ENCODE measurements at places on chromosomes 16 and 17.

- DNase-seq = no peak
These were observed 109.4 kb downstream of the CMIP start for GRCh38 chr16:81553814-81554675.

- DNase-seq = no peak
These were observed 2.9 kb downstream of the KRT28 start for GRCh38 chr17:40796846-40797245.

DNA sequence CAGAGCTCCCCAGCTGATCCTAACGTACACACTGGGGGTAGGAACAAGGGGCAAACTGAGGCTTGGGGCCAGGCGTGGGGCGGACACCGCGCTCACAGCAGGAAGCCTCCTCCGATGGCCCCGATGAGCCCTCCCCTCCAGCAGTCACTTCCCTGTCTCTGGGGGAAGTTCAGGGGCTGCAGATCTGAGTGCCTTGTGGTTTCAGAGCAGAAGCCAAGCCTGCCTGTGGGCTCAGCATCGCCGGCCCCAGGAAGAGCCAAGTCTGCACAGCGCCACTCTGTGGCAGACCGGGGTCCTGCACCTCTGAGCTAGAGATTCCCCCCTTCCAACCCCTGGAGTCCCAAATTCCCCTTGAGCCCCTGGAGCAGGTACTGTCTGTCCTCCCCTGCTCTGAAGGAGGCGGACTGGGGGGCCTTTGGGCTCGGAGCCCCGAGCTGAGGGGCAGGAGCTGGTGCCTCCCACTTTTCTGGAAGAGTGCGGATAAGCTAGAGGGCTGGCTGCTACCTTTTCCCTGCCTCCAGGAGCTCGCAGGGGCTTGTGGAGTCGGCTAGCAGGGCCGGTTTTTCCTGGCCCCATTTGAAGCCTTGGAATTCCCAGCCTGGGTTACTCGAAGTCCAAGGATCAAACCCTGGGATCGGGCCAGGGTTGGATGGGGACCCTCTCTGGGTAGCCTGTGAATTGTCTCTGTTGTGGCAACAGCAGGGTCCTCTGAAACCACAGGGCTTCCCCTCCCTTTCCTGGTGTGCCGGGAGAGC is 2.9 kb downstream of the GSE1 start:
- peak; percentile 73 for DNase-seq

- DNase-seq = no peak
These were observed 30.2 kb upstream of the ABCC3 start for GRCh38 chr17:50604513-50604912.

GRCh38 chr17:78147315-78147998 is 1.3 kb downstream of the C17orf99 start:
- no peak for DNase-seq

- DNase-seq = no peak
These were observed 17.7 kb upstream of the SLC38A10 start for GRCh38 chr17:81312624-81313325.

DNA sequence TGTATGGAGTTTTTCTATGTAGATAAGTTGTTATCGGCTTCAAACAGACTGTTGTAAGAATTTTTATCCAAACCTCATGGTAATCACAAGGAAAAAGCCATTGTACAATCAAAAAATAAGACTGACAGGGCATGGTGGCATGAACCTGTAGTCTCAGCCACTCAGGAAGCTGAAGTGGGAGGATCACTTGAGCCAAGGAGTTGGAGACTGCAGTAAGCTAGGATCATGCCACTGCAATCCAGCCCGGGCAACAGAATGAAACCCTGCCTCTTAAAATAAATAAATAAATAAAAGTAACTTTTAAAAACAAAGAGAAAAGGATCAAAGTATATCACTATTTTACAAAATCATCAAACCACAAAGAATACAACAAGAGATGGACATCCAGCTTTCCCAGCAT is 14.4 kb downstream of the OR1A1 start:
- no peak for DNase-seq

All from T-helper 2 cell (primary cell).